ENCODE measurements at places on chromosomes 7 and 10.

GRCh38 chr10:114682532-114682931 is 24.5 kb upstream of the ABLIM1 start:
- no peak for DNase-seq

GRCh38 chr10:110387983-110388686 is 83.4 kb upstream of the SMNDC1 start:
- no peak for DNase-seq

DNA sequence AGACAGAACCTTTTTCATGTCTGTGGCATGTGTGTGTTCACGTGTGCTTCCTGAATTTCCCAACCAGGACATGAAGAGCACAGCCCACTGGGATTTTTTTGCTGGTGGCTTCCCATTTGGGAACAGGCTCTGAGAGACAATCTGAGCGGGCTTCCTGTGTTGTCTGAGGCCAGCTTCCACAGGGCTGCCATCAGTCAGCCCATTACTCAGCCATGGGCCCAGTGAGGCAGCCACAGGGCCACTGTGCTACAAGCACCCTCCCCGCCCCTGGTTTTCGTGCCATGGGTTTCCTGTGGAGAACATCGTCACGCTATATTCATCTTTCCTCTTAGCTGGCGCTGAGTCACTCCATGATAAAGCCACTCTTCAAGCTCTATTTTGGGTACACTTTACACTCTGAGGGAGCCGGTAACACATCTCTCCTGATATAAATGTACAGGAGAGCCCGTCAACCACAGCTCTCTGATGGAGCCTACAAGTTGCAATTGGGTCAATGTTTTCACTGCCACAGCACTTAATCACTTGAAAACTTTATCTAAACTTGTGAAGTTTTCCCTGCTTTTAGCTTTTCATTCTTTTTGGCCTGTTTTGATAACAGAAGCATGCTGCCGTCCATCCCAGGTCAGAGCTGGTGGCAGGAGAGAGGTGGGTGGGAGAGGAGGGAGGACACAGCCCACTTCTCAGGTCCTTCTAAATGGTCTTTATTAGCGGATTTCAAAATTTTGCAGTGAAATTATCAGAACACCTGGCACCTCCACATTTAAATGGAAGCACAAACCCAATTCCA is 96.9 kb downstream of the HIPK2 start:
- DNase-seq = no peak

DNA sequence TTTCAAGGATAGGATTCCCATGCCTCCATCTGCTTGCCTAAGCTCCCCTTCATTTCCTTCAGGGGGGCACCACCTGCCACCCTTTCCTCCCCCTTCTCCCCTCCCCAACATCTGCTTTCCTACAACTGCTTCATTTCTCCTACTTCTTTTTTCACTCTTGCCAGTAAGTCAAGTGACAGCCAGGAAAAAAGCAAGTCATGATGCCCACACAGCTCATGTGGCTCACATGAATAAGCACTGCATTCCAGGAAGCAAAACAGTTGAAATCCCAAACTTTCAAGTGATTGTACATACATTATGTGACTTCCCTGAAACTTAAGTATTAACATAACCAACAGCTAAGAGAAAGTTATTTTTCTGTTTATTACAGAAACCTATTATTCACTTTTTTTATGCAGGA is 78.6 kb downstream of the TNS3 start:
- no peak for DNase-seq

DNA sequence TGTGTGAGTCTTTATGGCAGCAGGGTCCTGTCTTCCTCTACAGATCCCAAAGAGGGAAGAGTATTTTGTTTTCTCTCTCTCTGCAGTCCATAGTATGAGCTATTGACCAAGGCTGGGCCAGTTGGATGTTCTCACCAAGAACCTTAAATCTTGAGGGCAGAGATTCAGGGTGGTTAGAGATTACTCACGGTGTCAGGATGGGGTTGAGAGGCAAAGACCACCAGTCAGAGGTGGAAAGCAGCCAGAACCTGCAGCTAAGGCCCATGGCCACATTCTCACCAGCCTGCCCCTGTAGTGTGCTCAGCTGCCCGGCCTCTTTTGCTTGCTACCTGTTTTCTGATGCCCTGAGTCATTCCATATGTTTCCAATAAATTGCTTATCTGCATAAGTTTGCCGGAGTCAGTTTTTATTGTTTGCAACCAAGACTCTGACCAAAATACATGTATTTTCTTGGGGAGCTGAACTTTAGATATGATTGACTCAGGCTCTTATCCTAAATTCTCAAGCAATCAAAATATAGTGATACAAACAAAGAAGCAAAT is 67.0 kb downstream of the MAP3K8 start:
- DNase-seq = no peak

- DNase-seq = no peak
Measured at GRCh38 chr10:73859428-73859783, 14.9 kb downstream of the CAMK2G start.

GRCh38 chr7:80488851-80489370 is 23.0 kb downstream of the GNAT3 start:
- DNase-seq = no peak

- no peak for DNase-seq
Measured at GRCh38 chr10:43595739-43596298, 10.4 kb upstream of the ZNF485 start.

GRCh38 chr10:119135513-119135881 is 30.0 kb downstream of the SFXN4 start:
- no peak for DNase-seq

DNA sequence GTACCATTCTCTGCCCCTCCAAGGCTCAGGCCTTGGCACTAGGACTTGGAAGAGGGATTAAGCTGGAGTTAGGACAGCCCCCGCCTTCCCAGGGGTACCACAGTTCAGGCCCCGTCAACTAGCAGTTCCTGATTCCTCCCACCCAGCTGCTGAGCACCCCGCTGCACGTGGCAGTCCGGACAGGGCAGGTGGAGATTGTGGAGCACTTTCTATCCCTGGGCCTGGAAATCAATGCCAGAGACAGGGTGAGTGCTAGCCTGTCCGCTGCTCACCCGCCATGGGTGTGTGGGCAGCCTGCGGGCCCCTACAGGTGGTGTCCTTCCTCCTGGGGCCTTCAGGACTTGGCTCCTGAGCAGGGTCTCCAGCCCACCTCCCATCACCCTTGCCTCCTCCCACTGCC is 2.0 kb upstream of the HOGA1 start:
- no peak for DNase-seq

DNA sequence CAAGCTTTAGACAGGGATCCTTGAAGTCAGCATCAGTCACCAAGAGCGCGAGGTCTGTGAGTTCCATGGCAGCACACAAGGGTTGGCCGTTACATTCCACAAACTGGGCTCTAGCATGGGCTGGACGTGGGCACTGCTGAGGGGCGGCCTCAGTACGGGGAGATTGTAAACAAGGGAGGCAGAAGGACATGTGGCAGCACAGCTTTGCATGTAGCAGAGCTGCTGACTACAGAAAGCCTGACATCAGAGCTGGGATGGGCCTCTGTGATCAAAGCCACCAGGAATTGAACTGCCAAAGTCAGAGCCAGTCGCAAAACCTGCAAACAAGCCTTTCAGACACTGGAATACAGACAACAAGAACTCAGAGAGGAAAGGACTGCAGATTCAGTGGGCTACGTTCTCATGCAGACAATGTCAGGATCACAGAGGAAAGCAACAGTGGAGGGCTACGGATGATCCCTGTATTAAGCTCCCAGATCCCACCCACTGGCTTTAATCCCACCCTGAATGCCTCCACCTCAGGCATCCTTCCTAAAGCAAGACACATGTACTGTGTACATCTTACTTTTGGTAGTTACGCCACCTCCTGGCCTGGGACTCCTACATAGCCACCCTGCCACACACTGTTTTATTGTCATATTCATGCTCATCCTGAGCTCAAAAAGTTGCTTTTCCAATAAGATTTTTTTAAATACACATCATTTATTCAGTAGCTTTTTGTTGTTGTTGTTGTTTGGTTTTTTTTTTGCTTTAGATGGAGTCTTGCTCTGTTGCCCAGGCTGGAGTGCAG is 291.1 kb upstream of the IMMP2L start:
- DNase-seq = no peak

- no peak for DNase-seq
Measured at GRCh38 chr7:11207565-11207964, 233.9 kb downstream of the PHF14 start.

GRCh38 chr10:116664631-116665030 is 43.9 kb downstream of the PNLIPRP2 start:
- no peak for DNase-seq

- DNase-seq = peak; percentile 6
Measured at GRCh38 chr10:128739930-128740329, 613.7 kb upstream of the MKI67 start.

GRCh38 chr10:65931291-65932070 is 994.4 kb upstream of the LRRTM3 start:
- DNase-seq = no peak

DNA sequence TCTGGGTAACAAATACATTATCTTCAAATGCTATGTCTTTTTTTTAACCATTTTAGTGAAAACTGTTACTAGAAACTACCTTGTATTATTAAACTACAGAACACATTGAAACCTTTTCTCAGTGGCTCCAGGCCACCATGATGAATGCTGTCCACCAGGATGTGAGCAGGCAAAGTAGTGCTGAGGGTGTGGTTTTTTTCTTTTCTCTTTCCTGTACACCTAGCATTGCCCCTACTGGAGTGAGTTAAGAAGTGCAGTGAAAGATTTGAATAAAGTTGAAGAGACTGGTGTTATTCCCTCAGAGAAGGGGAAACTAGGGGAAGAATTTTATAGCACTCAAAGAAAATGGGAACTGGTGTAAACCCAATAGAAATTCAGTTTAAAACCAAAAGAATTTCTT is 120.0 kb upstream of the SAMD8 start:
- DNase-seq = peak; percentile 32

DNA sequence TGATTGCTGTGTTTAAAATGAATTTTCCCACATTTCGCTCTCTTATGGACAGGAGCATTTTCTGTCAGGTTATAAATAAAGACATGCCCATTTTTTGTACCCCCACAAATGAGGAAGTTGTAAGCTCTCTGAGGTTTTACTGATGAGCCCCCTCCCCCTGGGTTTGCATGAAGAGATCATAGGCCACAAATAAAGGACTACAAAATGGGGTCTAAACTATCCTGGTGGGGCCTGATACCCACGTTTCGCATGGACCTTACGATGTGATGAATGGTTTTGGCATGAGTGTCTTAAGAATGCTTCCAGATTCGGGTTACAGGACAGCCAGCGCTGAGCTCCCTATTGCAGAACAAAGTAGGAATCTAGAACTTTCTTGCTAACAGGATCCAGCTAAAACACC is 5.8 kb downstream of the IKZF1 start:
- DNase-seq = no peak

- DNase-seq = no peak
Measured at GRCh38 chr7:64875658-64876406, 27.2 kb upstream of the ZNF273 start.

GRCh38 chr7:138506764-138507163 is 46.7 kb downstream of the TRIM24 start:
- no peak for DNase-seq

GRCh38 chr7:27920281-27920946 is 180.5 kb downstream of the TAX1BP1 start:
- DNase-seq = no peak

DNA sequence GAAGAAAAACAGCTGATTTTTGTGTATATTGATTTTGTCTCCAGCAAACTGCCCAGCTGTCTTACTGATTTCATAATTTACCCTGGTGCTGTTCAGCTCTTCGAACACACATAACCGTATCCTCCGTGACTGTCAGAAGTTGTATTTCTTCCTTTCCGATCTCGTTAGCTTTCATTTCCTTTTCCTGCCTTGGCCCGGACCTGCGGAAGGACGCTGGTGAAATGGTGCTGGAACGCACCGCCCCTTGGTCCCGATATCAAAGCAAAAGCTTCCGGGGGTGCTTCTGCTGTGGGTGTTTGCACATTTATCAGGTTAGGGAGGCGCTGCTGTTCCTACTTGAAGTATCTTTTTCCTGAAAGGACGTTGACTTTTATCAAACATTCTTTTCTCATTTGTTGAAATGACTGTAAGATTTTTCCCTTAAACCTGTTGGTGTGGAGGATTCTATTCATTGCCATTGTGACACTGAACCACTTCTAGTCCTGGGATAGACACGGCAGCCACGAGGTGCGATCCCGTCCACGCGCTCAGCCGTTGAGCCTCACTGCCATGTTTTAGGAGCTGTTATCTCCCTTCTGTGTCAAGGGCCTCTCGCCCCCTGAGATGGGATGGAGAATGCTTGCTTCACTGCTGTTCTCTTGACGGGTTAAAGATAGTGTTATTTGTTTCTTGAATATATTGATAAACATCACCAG is 72.6 kb downstream of the FOXL3 start:
- no peak for DNase-seq

- no peak for DNase-seq
Measured at GRCh38 chr7:85733169-85733915, 546.5 kb upstream of the SEMA3D start.

DNA sequence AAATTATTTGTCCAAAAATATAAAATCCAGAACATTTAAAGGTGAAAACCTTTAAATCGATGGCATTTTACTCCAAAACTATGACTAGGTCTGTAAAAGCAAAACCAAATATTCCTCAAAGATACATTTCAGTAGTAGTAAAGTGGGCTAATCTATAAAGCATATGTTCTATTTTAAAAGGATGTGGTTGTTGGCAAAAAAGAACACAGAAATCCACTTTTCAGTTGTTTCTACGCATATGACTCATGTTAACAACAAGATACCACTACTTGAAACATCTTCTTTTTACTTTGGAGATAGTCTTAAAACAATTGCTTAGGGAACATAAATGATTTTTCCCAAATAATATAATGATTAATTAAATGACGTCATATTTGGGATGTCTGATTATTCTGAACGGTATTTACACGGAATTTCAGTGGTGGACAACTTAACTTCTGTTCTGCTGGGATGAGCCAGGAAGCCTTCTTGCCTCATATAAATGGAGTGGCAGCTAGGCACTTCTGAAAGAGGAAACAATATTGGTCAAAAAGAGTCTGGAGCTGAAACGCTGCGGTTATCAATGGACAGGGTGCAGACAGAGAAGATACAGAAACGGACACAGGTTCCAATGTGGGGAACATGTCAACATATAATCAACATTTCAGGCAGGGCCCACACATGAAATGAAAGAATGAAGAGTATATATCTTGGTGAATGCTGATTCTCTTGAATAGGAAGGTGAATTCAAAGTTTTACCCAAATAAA is 78.5 kb downstream of the ETV1 start:
- DNase-seq = no peak

DNA sequence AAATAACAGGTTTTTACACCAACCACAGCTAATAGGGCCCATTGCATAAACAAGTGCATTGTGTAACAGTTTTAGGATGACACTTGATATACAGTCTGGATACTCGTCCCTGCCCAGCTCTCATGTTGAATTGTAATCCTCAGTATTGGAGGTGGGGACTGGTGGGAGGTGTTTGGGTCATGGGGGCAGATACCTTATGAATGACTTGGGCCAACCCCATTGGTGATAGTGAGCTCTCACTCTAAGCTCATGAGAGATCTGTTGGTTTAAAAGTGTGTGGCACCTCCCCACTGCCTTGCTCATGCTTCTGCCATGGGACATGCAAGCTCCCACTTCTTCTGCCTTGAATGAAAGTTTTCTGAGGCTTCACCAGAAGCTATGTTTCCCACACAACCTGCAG is 136.7 kb downstream of the PDE1C start:
- DNase-seq = no peak

Measured in NCI-H1436 (cell line).